ENCODE measurements at places on chromosomes 5 and 9. TPM values are rescaled to one million over a fixed set of nuclear protein-coding genes. Genes with fewer than 3 reads are reported as not detected.

The SPATA9 gene
- not detected for total RNA-seq

The CAMSAP1 gene
- total RNA-seq = 13.5 TPM

The FUT7 gene
- total RNA-seq = not detected

The DROSHA gene
- total RNA-seq = 42.5 TPM

The ITK gene
- total RNA-seq = 0.02 TPM

The NR2F1 gene
- 6.5 TPM for total RNA-seq

The SPAAR gene
- 0.27 TPM for total RNA-seq

The CAAP1 gene
- 16.6 TPM for total RNA-seq

The F2RL1 gene
- total RNA-seq = 59.5 TPM

The KIAA1958 gene
- total RNA-seq = 1.4 TPM

The TYRP1 gene
- 3.8 TPM for total RNA-seq

The NMUR2 gene
- total RNA-seq = not detected

The BARX1 gene
- total RNA-seq = not detected

The GPR151 gene
- not detected for total RNA-seq

The CTNND2 gene
- 0.58 TPM for total RNA-seq

The RAB3C gene
- not detected for total RNA-seq

The JAKMIP2 gene
- total RNA-seq = 8.4 TPM

The PCDHB2 gene
- 26.2 TPM for total RNA-seq

The FOXI1 gene
- total RNA-seq = not detected

The INSL4 gene
- total RNA-seq = not detected

The NME5 gene
- total RNA-seq = 5.6 TPM

The TSSK1B gene
- not detected for total RNA-seq

The AJM1 gene
- 0.21 TPM for total RNA-seq

The PDZD2 gene
- 1.2 TPM for total RNA-seq

The GALNT10 gene
- total RNA-seq = 22.8 TPM

Measured in H4 (cell line).